Amniotic stem cell (primary cell): ENCODE measurements at places on chromosomes 11 and 22.

DNA sequence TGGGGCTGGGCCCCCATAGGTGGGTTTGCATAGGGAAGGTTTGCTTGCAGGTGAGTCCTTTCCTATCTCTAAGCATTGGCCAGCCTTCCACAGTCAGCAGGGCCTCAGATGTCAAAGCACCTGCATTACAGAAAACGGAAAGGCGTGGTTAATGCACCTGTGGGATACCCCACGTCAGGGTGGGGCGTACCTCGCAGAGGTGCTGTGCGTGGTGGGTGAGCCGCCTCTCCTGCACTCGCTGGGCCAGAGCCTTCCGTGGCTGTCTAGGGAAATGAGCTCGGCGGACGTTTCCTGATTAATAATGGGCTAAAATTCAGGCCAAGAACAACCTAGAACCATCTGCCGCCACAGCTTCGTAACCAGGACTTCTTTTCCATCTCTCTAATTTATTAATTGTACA, 32.3 kb downstream of the ST14 start:
- no peak for DNase-seq

DNA sequence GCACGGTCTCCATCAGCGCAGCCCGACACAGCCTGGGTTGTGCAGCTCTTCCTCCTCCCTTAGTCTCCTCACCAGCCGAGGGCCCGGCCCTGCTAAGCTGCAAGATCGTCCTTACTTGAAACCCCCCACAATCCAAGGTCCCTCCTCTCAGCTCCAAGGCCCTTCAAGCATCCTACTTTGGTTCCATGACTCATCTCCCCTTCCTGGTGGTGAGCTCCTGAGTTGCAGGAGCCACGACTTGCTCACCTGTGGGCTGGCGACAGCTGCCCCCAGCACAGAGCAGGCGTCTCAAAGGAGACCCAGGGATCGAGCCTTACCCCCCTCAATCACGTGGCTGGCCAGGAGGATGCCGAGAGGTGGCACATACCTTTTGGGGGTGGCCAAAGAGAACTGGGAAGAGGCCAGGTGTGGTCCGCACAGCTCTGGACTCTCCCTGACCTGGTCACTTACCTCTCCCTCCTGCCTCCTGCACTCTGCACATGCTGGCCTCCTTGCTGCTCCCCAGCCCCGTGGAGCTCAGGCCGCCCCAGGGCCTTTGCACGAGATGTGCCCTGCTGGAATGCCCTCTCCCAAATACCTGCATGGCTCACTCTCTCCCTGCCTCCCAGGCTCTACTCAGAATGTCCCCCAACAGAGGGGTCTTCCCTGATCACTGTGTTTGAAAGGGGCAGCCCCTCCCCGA, 35.2 kb upstream of the FADD start:
- DNase-seq, result no peak

- DNase-seq, result no peak
Observed at GRCh38 chr11:10539339-10539738, 1.6 kb downstream of the RNF141 start.

DNA sequence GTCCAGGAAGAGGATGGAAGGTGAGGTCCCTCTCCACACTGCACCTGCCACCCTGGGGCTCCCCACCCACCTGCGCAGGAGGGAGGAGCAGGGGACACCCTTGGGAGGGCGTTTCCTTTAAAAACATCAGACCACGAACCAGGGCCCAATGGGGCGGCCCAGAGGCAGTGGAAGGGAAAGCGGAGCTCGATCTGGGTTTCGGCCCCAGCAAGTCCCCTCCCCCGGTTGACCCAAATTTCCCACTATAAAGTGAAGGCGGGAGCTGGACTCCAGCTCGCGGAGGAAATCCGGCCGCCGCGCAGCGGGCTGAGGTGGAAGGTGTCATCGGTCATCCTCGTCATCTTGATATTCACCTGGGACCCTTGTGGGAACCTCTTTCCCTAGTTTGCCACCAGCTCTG, 99.3 kb downstream of the WNT7B start:
- no peak for DNase-seq

- DNase-seq, result no peak
Observed at GRCh38 chr11:16862726-16863125, 124.3 kb downstream of the C11orf58 start.

DNA sequence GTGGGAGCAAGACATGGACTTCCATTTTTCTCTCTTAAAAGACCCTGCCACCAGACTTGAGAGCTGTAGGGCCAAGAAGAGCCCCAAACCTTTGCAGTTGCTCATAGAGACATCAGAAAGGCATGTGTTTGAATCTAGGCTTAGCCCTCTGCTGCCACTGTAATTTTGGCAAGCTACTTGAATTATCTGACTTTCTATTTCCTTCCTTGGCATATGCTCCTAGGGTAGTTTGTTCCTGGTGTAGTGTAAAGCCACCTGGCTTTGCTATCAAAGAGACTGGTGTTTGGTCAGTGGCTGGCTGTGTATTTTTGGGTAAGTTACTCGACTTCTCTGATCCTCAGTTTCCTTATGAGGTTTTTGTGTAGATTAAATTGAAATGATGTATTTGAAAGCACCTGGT, 252.1 kb upstream of the CCDC90B start:
- no peak for DNase-seq

DNA sequence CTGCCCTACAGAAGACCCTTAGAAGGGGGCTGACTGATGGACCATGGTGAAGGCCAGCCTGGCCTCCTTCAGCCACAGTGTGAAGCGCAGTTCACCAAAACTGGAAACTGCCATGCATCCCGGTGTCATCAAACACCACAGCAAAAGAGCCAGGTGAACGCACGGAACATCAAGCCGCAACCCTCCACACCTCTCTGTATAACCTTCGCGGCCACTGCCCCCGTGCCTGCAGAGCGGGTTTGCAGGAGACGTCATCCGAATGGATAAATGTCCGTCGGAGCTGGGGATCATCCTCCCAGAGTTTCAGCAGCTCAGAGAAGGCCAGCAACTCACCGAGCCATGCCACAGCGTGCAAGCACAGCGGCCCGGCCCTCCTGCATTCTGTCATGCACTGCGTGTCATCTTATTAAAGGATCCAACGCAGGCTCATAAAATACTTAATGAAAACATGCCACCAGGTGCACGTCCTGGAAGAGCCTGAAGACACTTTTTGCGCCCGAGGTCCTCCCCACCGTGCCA, 309.9 kb downstream of the BRD1 start:
- no peak for DNase-seq

DNA sequence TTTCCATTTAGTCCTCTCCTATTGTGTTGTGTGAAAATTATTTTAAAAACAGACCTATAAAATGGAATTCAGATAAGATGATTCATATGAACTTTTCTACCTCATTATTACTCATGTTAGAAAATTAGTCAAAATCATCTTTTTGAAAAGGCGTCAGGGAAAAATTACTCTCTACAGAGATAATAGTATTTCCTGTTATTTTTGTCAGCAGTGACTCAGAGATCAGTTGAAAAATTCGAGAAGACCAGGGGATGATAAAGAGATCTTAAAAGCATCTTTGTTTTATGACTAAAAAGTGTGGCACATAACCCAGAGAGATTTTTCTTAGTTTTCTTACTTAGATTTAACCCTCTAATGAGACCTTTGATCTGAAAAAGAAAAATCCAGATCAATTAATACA, 157.9 kb upstream of the CARD18 start:
- DNase-seq, result peak; percentile 5

- DNase-seq, result no peak
Observed at GRCh38 chr11:70732023-70732880, 333.9 kb downstream of the CTTN start.

DNA sequence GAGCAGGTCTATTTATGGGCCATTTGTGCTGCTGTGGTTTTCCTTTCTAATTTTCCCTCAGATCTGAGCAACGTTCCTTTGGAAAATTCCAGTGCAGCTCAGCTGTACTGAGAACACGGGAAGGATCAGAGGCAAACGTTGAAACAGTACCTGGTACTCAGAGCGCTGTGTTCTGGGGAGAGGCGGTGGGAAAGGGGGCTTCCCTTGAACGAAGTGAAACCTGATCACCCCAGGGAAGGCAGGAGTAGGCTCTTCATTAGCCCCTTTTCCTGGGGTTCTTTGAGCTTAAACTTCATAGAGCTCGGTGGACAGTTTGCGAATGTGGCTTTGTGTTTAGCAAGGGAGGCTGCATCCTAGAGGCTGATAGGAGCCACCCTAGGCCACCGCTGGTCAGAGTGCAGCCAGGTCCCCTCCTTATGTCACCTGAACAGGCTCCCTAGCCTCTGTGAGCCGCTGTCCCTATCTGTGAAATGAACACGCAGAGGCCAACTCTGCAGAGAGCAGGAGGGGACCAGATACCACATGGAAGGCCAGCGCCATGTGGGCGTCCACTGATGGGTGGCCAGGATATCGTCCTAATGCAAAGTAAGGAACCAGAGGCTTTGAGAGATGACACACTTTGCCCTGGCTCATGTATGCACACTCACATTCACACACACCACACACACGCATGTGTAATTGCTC, 1464.8 kb downstream of the BRD1 start:
- no peak for DNase-seq

GRCh38 chr22:26718905-26719304, 61.5 kb downstream of the MIAT start:
- peak; percentile 83 for DNase-seq

DNA sequence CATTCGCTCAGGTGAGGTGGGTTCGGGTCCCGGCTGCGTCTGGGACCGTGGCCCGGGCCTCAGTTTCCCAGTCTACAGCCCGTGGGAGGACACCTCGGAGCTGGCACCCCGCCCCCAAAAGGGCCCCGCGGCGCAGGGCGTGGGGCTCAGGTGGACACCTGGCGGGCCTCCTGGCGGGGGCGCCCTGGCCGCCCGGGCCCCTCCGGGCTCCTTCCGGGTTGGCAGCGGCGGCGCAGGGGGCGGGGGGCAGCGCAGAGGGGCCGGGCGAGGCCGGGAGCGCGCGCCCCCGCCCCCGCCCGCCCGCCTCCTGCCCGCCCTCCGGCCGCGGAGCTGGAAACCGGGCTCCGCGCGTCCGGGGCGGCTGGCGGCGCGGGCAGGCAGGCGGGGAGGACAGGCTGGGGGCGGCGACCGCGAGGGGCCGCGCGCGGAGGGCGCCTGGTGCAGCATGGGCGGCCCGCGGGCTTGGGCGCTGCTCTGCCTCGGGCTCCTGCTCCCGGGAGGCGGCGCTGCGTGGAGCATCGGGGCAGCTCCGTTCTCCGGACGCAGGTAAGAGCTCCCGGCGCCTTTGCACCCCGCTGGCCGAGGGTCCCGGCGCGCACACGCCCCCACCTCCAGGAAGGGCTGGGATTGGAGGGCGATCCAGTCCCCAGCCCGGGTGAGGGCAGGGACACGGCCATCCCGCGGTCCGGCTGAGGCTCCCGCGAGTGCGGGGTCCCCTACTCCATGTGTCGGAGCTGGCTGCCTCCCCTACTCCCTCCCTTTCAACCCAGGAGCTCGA, at the start of gene EMID1:
Gene EMID1 (plus strand): TSS at position 303 of the 778 bp plus-strand sequence. CDS start 143 bp downstream, at position 446.
- no peak for DNase-seq

GRCh38 chr11:132960273-132961078, 571.8 kb downstream of the OPCML start:
- no peak for DNase-seq

DNA sequence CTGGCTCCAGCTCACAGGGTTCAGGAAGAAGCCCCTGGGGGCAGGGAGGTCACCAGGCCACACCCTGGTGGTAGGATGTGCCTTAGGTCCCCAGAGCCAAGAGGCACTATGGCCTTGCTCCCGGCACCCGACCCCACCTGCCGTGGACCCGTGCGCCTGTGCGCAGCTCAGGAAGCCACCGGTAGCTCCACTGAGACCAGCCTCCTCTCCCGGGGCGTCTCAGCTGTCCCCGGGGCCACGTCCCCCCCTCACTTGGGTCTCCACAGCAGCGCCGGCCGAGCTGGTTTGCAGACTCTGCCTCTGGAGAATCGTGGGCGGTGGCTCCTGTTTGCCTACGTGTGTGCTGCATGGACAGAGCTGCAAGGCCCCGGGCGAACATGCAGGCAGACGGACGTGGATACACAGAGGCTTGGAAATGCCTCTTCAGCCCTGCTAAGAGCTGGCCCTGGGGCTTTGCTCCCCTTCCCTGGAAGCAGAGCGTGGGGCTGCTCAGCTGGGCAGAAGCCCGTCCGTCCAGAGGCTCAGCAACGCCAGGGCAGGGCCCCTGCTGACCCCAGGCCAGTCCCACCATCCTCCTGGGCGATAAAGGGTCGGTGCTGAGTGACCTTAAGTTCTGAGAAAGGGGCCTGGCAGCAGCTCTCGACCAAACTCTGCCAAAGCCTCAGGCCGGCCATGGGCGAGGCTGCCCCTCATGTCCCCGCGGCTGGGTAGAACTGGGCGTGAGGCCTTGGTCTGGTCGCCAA, 15.3 kb upstream of the MUC5B start:
- DNase-seq, result no peak

DNA sequence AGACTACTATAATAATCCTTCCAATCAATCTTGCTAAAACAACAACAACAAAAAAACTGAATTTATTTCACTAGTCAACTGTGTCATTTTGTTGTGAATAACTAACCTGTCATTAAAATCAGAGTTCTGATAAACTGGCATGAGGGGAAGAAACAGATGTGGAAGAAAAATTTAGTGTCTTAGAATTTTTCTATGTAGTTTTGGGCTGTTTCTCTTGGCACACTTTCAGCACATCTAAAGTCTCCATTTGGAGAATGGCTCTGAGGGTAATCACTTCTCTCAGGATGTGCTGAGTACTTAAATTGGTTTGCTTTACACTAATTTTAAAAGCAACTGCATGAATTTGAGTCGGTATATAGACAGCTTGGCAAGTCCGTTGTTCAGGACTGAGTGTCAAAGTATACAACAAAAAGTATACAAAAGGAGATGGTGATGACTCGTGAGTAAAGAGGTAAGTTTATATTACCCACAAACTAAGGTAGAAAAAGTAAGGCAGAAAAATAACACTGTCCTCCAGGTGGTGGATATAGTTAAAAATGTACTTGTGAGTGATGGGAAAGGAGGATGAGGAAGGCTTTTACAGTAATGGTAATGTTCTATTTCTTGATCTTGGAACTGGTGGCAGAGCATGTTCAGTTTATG, 10.2 kb downstream of the HTATIP2 start:
- no peak for DNase-seq

DNA sequence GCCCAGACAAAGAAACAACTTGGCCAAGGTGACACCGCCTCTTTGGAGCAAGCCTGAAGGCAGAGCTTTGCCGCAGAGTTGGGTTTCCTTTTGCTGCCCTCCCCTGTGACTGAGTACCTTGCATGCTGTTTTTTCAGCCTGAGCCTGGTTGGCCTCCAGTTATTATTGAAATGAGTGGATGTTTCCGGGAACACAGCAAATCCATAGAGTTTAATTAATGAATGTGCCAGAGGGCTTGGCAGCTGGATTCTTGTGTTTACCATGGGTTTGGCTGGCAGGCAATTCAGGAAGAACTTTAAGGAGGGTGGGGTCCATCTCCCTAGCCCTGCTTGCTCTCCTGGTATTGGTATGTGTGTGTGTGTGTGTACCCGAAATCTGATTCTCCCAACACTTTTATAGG, 65.6 kb upstream of the CRYBB3 start:
- no peak for DNase-seq

- no peak for DNase-seq
Observed at GRCh38 chr11:6273188-6273587, 13.6 kb downstream of the CCKBR start.

- DNase-seq, result no peak
Observed at GRCh38 chr11:119336744-119337469, 2.6 kb downstream of the RNF26 start.

DNA sequence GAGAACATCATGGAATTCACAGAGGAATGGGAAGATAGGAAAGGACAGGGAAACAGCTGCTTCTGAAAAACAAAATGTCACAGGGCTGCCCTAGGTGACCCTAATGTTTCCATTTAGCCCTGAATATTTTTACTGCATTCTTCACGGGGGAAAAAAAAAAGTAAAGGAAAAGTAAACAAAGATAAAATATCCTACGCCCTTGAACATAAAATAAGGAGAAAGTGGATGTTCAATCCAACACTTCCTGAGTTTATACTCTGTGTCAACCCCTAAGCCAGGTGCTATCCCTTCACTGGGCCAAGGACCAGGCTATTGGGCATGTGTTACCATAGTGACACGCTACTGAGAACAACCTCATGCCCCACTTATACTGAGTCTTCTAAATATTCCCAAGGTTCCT, 84.7 kb downstream of the FAM76B start:
- no peak for DNase-seq
